Gastroesophageal sphincter (tissue), 4 donors: ENCODE measurements at places on chromosomes 16 and 17.

DNA sequence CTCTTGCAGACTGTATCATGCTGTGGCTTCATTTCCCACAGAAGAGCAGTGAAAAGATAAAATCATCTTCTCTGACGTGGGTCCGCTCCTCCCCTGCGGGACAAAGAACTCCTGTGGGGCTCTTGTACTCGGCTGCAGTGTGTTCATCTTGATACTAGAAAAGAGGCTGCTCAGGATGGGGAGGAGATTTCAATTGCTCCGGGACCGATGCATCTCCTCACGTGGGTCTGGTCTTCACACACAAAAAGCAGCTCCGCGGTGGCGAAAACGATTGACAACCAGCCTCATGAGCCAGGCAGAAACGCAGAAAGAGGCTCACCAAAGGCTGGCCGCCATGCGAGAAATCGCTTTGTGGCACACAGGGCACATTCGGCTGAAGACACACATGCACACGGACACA is 14.4 kb upstream of the KCNJ18 start:
- ATAC-seq = no peak

DNA sequence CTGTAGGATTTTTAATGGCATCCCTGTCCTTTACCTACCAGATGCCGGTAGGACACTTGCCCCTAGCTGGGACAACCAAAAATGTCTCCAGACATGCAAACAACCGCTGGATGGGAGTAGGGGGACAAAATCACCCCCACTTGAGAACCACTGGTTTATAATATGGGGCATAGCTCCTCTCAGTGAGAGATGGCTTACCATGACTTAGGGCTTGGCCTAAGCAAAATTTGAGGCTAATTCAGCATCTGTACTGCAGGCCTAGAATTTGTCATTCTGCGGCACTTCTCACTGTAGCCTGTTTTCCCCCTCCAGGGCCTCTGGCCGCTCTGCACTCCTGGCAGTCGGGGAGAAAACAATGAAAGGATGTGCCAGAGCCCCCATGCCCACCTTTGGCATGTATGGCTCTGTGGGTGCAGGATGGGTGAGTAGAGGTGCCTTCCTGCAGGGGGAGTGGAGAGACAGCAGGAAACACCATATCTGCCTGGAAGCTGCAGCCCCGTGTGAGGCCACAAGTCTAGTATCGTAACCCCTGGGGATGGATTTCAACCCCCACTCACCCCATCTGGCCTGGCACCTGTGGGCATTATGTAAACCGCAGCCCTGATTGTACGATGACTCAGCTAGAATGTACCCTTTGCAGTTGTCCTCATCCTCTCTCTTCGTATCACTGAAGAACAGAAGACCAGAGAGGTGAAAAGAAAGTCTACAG is 268.1 kb downstream of the SOX9 start:
- no peak for ATAC-seq

DNA sequence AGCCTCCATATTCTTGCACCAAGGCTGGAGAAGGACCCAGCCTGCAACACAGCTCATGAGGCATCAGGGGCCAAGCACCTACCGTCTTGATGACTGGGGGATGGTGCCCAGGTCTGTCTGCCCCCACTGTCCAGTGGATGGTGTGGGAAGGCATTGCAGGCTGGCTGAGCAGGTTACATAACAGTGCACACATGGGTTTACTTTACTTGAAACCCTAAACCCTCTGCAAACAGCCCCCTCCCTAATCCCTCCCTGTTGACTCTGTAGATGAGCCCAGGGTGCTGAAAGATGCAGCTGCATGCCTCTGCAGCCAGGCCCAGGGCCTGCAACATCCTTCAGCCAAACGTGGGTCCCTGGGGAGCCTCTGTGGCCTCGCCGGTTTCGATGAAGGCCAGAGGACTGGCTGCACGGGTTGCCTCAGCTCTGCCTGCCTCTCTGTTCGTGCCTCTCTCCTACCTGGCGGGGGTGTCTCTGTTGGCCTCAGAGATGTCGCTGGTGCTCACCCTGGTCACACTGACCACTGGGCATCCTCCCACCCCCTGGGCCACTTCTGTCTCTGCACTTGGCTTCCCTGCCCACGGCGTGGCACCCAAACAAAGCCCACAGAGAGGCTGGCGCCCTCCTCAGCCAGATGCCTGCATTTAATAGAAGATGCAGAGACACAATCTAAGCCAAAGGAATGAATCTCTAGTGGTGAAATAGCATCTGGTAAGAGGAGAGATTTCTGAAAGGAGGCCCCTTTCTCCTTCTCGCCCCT is 95.1 kb downstream of the METRNL start:
- ATAC-seq = peak; percentile 14

DNA sequence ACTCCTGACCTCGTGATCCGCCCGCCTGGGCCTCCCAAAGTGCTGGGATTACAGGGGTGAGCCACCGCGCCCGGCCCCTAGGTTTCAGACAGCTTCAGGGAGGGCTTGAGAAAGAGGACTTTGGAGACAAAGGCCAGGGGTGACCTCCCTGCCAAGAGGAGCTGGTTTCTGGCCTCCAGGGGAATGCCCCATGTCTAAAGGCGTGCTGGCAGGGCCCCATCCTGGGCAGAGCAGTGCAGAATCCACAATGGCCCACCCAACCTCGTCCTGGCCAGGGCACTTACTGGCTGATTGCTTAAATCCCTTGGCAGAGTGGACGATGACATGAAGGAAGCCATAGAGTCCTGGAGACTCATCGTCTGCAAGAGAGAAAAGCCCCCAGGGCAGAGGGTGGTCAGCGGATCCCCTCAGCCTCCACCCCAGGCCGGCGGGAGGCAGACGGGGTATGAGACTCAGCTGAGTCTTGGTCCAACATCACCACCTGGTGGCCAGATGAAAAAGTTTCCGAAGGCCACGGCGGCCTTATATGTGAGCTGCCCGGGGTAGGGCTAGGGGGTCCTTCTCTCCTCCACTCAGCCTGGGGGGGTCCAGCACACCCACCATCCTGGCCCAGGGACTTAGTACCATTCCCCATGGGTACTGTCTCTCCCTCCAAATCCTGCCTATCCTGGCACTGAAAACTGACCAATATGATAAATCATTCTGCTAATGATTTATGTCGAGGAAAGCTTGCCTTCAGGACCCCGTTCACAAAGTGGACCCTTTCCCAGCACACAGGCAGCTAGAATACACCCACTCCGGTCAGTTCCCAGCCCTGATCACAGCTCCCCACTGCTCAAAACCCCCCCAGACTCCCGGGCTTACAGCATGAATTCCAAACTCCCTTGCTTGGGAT is 59.1 kb downstream of the TIMM22 start:
- peak; percentile 78 for ATAC-seq

DNA sequence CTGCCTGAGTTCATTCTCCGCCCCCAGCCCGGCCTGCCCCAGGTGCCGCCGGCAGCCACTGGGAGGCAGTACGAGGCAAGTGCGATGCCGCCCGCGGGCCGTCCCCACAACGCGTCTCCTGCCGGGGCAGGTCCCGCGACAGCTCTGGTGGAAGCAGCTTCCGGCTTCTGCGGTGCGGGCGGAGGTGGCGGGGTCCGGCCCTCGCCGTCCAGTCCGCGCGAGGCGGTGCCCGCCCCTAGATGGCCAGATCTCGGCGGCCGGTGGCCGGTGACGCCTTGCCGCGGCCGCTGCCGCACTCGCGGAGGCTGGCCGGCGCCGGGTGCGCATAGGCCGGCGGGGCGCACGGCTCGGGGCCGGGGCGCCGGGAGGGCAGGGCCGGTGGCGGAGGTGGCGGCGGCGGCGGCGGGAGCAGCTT is 1.8 kb downstream of the GJD3 start:
- peak; percentile 57 for ATAC-seq

DNA sequence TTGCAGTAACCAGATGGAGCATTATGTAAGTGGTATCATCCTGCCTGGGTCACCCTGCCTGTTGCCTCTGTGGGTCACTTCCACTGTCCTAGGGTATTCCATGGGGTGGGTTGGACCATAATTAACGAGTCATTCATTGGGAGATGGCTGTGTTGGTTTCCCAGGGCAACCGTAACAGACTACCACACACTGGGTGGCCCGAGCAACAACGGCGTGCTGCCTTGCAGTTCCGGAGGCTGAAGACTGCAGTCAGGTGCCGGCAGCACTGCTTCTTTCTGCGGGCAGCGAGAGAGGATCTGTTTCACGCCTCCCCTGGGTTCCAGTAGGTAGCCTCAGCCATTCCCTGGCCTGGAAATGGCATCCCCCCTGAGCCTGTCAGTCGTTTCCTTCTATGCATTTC is 28.9 kb upstream of the CMIP start:
- no peak for ATAC-seq

DNA sequence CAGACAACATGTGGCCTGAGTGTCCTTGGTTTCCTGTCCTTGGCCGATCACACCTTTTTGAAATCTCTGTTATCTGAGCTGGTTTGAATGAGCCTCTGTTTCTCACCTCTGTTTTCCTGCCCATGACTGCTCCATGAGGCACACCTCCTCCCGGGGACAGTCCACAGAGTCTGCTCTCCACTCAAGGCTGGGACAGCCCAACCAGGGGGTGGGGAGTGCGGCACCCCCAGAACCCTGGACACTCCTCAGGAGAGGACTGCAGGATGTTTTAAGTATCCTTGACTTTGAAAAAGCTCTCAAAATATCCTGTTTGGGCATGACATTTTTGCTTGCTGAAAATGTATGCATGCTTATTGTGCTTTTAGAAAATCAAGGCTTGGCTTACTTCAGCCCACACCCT is 333.0 kb upstream of the N4BP1 start:
- ATAC-seq = no peak

DNA sequence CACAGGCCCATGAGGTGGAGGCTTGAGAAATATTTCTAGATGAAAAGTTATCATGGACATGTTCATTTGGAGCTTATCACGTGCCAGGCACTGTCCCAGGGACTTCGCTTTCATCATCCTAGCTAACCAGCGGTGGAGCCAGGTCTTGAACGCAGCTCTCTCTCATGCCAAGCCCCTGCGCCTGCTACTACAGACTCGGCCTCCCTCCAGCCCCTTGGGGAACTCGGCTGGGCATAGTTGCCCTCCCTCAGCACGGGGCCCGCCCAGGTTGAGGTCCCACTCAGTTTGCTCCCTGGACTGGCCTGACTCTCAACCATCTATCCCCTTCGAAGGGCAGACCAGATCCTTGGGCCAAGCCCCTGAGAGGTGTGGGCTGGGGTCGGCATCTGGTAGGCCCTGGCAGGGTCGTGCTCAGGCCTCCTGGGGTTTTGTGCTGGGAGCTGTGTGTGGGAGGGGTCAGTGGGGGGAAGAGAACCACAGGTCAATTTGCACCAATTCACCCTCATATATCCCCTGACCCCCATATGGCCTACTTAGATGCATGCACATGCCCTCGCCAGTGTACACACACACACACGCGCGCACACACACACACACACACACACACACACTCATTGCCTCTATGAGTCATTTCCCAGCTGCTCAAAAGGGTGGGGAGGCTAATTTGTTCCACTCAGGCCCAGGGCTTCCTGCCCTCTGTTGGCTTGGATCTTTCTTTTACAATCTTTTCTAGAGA is 12.1 kb upstream of the SCN4A start:
- ATAC-seq = peak; percentile 86

DNA sequence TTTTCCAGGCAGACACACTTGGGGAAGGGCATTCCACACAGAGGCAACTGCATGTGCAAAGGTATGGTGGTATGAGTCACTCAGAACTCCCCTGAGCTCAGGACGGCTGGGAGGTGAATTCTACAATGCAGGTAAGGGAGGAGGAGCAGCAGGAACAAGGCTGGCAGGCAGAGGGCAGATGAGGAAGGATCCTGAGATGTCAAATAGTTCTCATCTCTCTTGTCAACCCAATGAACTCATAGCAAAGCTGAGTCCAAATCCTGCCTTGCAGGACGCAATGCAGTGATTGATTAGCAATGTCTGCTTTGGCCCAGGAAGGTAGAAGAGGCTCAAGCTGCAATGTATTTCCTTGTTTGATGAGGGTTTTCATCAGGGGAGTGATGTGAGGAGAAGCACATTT is 243.5 kb downstream of the XYLT1 start:
- no peak for ATAC-seq

- no peak for ATAC-seq
Observed at GRCh38 chr17:74145756-74146155, 57.7 kb upstream of the RPL38 start.

- no peak for ATAC-seq
Observed at GRCh38 chr16:89312194-89312593, 94.7 kb downstream of the ZNF778 start.

GRCh38 chr16:47254756-47255155 is 111.0 kb upstream of the NETO2 start:
- ATAC-seq = no peak

GRCh38 chr17:21186399-21187187 is 27.4 kb downstream of the TMEM11 start:
- no peak for ATAC-seq

- ATAC-seq = no peak
Observed at GRCh38 chr17:7081341-7082062, 1.5 kb upstream of the CLEC10A start.

GRCh38 chr16:57802341-57803133 is at the start of gene KIFC3:
KIFC3 (minus strand) TSS chr16:57802491; CDS start chr16:57798243, 4,248 bp downstream.
- peak; percentile 81 for ATAC-seq

DNA sequence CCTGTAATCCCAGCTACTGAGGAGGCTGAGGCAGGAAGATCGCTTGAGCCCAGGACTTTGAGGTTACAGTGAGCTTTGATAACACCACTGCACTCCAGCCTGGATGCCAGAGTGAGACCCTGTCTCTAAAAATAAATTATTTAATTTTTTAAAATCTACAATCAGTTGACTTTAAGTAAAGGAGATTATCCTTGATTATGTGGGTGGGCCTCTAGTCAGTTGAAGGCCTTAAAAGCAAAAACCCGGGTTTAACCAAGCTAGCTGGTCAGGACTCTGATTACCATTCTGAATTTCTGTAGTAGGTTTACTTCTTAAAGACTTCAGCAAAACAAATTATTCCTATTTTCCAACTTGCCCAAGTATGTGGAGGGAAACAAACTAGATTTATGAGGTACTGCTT is 4.4 kb downstream of the RNF157 start:
- no peak for ATAC-seq

- peak; percentile 77 for ATAC-seq
Observed at GRCh38 chr16:84970447-84971127, 40.7 kb downstream of the ZDHHC7 start.

DNA sequence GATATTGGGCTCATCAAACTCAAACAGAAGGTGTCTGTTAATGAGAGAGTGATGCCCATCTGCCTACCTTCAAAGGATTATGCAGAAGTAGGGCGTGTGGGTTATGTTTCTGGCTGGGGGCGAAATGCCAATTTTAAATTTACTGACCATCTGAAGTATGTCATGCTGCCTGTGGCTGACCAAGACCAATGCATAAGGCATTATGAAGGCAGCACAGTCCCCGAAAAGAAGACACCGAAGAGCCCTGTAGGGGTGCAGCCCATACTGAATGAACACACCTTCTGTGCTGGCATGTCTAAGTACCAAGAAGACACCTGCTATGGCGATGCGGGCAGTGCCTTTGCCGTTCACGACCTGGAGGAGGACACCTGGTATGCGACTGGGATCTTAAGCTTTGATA is 2.6 kb upstream of the HPR start:
- ATAC-seq = no peak

DNA sequence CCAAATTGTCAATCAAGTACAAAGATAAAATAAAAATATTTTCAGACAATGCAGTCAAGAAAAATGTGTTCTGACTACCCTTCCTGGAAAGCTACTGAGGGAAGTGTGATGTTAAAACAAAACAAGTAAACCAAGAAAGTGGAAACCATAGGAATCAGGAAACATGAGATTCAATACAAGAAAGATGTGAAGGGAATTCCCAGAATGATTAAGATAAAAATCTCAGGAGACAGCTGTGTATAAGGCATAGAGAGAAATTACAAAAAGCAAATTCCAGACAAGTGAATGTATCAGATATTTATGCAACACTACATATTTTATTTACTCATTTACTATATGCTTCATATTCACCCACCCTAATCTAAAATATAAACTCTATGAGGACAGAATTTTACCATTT is 32.2 kb downstream of the TRIM37 start:
- ATAC-seq = no peak
